ENCODE measurements at places on chromosomes 6 and 20.
A peak's percentile ranks its signal among the peaks of the same experiment; 100 is the strongest.

GRCh38 chr6:151679081-151679480 is 128.4 kb upstream of the ESR1 start:
- DNase-seq = no peak

DNA sequence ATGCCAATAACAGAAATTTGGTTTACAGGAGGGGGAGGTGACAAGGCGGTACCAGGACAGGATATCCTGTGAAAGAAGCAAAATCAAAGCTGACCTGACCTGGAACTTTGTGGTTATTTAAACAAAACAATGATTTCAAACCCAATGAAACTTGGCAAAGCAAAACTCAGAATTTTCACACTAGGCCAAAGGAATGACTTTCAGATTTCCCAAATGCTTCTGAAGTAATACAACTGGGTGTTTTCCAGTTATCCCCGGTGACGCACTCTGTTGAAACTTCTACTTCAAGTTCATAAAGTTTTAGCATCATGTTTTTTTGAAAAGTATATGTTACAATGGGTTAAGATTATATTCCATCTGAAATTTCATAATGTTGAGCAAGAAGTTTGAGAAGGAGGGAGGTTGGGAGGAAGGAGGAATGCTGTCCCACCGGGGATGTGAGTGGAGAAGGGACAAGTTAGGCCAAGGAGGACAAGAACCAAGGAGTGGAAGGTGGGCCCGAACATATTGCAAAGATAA is 78.1 kb upstream of the TRAF3IP2 start:
- no peak for DNase-seq

DNA sequence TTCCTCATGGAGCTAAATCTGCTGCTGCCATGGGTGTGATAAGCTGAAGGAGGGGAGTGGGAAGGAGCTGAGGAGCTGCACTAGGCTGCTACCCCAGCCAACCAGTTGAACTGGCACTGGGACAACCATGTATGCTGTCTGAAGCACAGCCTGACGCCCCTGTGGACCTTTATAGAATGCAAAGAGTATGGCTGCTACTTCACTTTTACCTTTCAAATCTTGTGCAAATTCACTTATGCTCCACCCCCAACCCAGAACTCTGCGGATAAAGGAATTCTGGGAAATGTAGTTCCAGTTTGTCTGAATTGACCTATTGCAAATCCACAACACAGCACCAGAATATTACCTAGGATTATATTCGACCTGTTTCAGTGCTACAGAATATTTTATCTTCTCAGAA is 217.4 kb upstream of the SLC35B3 start:
- DNase-seq = no peak

GRCh38 chr6:45675634-45676033 is 297.9 kb upstream of the SUPT3H start:
- no peak for DNase-seq

DNA sequence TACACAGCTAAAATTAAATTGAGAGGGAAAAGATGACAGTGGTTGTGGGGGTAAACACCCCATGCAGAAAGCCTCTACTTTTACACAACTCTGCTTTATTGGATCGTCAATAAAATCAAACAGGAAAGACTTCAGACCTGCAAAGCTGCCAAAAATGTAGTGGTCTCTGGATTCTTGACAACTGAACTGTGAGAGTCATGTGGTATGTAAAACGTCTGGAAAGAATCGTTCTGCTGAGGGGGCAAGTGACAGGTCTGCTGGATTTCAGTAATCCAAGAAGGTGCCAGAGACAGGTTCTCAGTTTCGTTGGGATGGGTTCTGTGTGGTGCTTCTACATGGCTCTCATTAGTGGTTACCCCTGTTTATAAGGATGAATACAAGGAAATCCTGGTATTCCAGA is 63.3 kb downstream of the TSPYL4 start:
- DNase-seq = no peak

DNA sequence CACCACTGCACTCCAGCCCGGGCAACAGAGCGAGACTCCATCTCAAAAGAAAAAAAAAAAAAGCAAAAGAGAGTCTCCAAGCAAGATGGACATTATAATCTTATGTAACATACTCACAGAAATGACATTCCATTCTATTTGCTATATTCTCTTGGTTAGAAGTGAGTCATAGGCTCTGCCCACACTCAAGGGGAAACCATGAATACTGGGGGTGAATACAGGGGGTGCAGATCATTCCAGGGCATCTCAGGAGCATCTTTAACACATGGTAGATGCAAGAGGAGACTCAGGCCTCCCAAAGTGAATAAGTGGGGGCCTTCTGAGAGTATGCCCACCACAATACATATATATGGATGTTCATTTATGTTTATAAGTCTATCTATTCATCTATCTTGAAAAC is 18.3 kb upstream of the RANBP9 start:
- DNase-seq = no peak

- no peak for DNase-seq
Observed at GRCh38 chr6:170460641-170461040, 92.5 kb downstream of the PSMB1 start.

DNA sequence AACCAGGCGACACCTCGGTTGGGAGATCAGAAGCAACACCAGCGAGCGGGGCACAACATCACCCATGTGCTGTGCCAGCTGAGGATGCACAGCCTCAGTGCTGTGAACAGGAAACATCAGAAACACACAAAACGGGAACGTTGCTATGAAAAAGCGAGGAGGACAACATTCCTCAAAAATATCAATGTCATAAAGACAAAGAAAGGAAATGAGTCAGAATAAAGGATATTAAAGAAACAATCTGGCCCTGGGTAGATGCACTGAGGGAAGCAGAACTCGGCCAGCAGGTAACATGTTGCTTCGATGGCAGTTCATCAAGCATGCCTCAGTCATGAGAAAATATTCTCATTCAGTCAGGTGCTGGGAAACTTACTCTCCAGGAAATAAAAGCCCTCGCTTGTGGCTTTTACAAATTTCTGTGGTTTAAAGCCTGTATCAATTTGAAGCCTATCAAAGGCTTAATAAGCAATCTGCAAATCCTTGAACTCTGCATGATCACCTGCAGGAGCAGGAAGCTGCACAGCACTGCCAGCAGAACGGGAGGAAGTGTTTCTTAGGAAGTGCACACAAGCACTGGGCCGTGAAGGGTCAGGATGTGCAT is 77.5 kb downstream of the GINS1 start:
- DNase-seq = no peak

DNA sequence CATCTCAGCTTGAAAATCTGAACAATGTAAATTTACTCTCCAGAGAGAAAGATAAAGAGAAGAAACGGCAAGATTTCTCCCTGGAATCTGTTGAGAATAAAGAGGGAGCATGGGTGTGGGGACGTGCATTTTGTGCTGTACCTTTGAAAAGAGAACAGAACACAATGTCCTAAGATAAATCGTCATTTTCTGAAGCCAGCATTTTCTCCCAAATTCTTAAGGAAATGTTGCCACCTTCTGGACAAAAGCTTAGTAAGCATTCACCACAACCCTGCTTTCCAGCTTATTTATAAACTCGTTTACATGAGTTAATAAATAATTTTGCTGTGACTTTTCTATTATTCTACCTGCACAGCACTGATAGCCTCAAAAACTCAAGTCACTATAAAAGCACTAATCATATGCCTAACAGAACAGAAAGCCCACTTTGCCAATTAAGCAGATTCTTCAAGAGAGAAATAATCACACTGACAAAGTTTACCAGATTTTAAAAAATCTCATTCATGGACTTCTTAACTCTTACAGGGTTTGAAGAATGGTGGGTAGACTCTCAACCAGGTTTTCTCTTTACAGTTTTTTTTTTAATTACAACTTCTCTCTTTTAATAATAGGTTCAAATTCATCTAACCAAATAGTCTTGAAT is 155.8 kb downstream of the MBOAT1 start:
- DNase-seq = peak; percentile 31

DNA sequence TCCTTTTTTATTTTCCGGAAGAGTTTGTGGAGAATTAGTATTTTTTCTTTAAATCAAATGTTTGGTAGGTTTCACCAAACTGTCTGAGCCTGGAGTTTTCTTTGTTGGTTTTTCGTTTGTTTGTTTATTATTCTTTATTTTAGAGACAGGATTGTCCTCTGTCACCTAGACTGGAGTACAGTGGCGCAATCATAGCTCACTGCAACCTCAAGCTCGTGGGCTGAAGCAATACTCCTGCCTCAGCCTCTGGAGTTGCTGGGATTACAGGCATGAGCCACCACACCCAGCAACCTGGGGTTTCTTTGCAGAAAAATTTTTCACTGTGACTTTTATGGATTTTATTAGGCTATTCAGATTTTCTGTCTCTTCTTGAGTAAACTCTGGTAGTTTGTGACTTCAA is 120.2 kb upstream of the LOC128125822 start:
- peak; percentile 30 for DNase-seq

- DNase-seq = no peak
Observed at GRCh38 chr6:136024711-136025110, 173.2 kb downstream of the PDE7B start.

DNA sequence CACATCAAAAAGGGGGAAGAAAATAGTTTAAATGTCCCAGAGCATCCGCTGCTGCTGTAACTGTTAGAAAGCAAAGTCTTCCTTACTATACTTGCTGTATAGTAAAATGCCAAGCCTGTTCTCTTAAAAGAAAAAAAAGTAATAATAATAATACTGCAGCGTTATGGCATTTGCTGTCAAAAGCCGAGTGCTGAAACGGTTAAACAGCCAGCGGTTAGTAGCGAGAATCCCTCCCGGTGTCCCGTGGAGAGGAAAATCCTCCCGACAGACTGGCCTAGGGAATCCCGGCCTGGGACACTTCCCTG is 19.5 kb upstream of the NFATC2 start:
- DNase-seq = no peak

GRCh38 chr6:21180155-21180554 is 413.4 kb upstream of the SOX4 start:
- no peak for DNase-seq

- DNase-seq = no peak
Observed at GRCh38 chr20:35120012-35120701, 27.0 kb downstream of the EDEM2 start.

- no peak for DNase-seq
Observed at GRCh38 chr6:15369838-15370237, 124.0 kb downstream of the JARID2 start.

DNA sequence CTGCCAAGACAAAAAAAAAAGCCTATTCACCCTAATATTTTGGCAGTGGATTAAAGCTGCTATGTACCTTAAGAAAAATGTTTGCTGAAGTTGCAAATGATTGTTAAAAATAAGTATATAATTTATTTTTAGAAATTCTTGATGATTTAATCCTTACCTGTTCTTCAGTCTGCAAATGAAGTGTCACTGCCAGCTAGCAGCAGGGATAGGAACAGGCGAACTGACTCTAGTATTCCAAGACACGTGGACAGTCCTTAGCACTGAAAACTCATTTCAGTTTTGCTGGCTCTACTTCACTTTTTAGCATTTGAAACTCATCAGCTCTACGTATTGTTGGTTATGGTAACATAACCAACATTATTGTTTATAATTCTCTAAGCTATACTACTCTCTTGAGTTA is 204.4 kb upstream of the ID4 start:
- no peak for DNase-seq

GRCh38 chr20:36507746-36508145 is 33.6 kb upstream of the MYL9 start:
- no peak for DNase-seq

- no peak for DNase-seq
Observed at GRCh38 chr6:163717106-163717764, 302.7 kb downstream of the QKI start.

GRCh38 chr6:14088600-14089192 is 28.9 kb upstream of the CD83 start:
- DNase-seq = no peak

DNA sequence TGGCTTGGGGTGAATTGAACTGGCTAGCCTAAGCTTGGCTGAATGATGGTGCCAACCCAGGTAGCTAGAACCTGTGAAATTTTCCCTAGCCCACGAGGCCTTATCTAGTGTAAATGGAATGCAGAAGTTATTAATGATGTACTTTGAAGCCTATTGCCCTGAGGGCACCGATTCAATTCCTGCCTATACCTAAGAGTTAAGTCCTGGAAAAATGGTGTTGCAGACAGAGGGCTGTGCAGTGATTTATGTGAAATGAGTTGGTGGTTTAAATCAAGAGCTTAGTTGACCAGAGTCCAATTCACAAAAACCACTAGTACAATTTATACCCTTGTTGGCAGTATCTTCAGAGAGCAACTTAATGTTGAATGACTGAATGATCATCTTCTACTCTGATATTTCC is 373.8 kb upstream of the JAG1 start:
- DNase-seq = no peak

DNA sequence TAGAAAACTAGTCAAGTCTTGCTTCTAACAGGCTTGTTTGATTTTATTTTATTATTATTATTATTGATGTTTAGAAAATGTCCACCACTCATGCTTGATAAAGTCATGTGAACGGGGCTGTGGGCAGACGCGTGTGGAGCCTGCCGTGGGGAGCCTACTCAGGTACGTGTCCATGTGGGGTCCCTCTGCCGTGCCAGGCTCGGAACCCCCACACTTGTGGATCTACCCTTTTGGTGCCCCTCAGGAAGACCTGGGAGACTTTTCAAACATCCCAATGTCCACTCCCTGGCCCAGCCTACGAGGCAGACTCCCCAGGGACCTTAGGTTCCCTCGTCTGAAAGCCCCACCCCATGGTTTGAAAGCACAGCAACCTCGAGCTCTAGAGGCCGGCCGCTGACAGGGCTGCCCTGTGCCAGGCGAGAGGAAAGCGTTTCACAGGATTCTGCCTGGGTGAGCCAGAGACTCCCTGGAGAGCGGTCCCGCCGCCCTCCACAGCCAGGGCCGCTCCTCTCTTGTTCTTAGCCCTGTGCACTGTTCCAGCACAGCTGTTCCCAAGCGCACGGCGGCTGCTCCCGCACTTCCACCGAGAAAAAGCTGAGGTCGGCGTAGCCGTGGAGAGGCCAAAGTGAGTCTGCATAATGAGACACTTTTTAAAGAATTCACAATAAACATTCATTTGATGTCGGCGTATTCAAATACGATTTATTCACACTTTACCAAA is 249.7 kb downstream of the TTLL2 start:
- DNase-seq = no peak

GRCh38 chr6:15065261-15065989 is 180.4 kb upstream of the JARID2 start:
- no peak for DNase-seq

DNA sequence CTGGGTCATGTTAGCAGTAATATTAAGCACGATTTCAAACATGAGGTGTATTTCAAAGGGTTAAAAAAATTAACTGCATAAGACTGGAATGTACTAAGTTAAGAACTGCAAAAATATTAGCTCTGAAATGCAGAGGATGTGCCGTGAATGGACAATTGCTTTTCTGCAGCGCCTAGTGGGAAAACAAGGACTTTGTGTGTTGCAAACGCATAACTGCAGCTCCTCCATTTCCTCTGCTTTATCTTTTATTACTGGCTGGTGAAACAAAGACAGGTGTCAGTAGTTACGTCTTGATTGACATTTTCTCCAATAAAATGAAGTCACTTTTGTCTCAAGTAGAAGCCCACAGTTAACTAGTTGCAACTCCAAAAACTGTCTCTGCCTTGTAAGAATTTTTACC is 1.7 kb downstream of the PDE7B start:
- DNase-seq = no peak

DNA sequence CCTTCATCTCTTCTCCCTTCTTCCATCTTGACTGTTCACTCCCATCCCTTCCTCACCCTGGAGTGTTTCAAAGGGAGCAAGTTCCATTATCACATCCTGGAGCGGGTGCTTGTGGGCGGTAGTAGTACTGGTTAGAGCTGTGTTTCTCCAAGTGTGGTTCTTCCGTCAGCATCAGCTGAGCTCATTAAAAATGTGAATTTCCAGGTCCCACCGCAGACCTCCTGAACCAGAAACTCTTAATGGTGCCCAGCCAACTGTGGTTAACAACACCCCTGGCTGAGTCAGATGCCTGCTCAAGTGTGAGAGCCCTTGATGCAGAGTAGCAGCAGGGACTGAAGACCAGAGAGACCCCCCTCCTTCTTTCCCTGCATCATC is 24.4 kb downstream of the ANGPT4 start:
- no peak for DNase-seq
